ENCODE measurements at places on chromosomes 7 and 10.
A peak's percentile ranks its signal among the peaks of the same experiment; 100 is the strongest.

- no peak for DNase-seq
Observed at GRCh38 chr7:97819161-97819560, 53.0 kb downstream of the ASNS start.

DNA sequence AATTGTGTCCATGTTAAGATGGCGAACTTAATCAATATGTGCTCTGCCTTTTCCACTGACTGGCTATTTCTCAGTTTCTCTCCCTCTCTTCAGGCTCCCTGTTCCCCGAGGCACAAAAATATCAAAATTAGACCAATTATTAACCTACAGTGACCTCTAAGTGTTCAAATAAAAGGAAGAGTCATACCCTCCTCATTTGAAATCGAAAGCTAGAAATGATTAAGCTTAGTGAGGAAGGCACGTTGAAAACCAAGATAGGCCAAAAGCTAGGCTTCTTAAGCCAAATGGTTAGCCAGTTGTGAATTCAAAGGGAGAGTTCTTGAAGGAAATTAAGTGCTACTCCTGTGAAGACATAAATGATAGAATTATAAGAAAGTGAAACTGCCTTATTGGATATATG, 81.1 kb upstream of the MBL2 start:
- no peak for DNase-seq

DNA sequence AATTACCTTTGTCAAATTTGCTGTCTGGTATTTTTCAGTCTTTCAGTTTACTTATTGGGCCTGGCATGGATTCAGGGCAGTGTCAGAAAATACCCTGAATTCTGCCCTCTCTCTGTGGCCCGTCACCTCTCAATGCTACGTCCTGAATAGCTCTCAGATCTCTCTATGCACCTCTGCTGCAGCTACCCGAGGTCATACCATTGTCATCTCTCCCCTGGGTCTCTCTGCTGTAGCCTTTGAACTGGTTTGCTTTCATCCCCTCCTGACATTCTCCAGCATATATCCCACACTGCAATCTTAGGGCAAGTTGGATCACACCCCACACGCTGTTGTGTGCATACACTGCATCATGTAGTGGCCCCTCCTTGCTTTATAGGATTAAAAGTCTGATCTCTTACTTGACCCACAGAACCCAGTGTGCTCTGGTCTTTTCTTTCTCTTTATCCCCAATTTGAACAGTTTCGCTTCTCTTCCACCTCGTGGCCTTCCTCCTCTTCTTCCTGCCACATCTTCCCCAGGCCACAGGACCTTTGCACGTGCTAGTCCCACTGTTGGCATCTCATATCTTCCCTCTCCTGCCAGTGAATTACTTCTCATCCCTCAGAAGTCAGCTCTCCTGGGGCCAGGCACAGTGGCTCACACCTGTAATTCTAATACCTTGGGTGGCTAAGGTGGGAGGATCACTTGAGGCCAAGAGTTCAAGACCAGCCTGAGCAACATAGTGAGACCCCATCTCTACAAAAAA, 372.9 kb downstream of the GALNT17 start:
- DNase-seq = no peak

DNA sequence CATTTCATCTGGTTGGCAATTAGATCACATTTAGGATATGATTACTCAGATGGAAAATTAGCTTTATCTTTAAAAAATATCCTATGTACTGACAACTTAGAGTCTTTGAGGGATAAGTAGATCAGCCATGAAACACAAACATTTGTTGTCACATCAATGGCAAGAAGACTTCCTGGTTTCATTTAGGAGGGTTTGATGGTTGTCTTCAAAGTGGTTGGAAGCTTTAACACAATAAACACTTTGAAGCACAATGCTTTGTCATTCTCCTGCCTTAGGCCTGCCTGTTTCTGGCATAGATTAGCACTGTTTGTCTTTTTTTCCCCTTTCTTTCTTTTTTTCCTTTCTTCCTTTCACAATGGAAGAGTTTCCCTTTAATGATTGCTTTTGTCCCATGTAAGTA, 20.5 kb downstream of the INHBA start:
- DNase-seq = no peak

DNA sequence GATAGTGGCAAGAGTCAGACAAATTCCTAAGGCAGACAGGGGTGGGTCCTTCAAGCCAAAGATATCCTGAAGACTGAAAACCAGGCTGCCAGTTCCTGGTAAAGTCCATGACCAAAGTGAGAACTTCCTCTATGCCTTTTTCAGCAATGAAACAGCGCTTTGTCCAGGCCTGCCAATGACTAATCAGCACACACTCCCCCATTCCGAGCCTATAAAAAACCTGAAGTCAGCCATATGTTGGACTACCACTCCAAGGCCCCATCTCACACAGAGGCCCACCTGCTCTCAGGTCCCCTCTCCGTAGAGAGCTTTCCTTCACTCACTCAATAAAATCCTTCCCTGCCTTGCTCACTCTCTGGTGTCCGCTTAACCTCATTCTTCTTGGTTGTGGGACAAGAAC, 402.2 kb downstream of the ANKRD7 start:
- no peak for DNase-seq

DNA sequence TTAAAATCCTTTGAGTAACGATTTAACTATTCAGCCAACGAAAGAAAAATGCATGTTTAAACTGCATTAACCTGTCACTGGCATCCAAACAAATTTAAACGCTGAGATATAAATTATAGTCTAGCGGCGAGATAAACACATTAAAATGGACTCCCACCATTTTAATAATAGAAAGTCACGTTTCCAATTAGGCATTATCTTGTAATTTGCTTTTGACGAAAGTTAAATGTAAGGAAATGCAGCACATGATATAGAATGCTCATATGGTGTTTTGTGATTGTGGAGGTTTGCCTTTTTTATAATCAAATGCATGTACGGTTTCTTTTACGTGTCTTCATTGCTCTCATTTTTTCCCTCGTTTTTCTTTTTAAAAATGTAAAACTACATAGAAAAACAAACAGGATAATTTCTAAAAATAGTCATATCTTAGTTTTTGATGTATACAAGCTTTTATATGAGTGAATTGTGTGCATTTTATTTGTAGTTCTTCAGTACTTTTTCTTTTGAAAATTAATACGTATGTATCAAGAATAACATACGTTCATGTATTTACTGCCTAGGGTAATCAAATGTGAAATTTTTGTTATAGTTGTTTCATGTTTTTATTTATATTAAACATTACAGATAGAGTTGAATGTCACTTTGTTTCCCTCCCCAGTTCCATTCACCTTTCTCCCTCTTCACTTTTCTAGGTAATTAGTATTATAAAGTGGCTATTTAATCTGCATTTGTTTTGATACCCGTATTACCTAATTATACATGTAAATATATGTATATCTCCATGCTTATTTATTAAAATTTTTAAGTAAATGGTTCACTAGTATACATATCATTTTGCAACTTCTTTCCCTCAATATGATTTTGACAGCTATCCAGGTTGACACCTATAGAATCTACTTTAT, 1.1 kb upstream of the KLF14 start:
- DNase-seq = no peak

- no peak for DNase-seq
Observed at GRCh38 chr10:42981358-42982236, 95.3 kb upstream of the RET start.

DNA sequence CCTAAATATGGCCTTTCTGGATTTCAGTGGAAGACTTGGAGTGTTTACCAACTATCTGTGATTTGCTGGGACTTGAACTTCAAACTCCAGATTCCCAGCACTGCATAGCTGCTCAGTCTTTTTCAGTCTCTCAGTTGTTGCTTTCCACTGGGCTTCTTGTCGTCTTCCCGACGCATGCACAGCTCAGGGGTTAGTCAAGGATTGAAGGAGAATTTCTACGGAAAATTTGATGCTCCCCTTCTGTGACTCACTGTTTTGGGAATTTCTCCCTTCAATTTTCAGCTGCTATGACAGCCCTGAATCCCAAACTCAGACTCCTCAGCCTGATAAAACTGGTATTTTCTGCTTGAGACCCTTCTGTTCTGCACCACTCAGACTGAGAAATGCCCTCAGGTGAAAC, 91.7 kb downstream of the CYP26A1 start:
- DNase-seq = no peak

- DNase-seq = peak; percentile 64
Observed at GRCh38 chr7:74272305-74273038, 16.7 kb upstream of the CLIP2 start.

DNA sequence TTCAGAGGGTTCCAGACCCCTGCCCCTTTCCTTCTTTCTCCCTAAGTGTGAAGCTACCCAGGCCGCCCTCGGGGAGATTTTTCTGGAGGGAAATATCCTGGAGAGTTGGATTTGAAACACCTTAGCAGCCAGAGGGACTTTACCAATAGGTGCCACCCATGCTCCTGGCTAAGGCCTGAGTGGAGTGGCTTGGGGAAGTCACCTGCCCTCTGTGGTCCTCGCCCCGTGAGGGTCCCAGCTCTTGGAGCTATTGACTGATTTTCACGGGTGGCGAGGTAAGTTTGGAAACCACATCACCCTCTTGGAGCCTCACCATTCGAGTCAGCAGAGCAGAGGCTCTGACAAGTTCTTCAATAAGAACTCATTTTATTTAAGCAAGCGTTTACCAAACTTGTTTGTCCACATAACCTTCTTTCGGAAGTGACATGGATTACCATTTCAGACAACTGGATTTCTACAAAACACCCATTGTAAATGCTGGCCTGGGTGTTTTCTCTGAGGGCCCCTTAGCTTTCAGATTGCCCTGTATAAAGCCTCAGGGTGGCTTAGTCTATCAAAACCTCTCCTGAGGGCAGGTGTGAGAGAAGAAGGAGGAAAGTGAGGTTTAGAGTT, 20.4 kb downstream of the AQP1 start:
- DNase-seq = no peak

DNA sequence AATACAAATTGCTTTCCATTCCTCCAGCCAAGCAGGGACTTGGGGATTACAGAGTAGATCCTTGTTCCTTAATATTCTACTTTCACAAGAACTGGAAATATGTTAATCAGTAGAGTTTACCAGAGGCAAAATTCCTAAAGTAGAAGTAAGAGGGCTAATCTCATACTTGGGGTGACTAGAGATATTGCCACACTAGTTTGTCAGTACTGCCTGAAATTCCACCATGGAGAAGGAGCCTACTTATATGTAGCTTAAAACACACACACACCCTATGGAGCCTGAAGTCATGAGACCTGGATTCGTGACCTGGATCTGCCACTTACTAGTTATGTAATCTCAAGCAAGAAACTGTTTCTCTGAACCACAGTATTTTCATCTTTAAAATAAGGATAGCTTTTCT, 33.9 kb downstream of the STRIP2 start:
- DNase-seq = no peak

- no peak for DNase-seq
Observed at GRCh38 chr7:132655131-132655727, 79.0 kb upstream of the PLXNA4 start.

DNA sequence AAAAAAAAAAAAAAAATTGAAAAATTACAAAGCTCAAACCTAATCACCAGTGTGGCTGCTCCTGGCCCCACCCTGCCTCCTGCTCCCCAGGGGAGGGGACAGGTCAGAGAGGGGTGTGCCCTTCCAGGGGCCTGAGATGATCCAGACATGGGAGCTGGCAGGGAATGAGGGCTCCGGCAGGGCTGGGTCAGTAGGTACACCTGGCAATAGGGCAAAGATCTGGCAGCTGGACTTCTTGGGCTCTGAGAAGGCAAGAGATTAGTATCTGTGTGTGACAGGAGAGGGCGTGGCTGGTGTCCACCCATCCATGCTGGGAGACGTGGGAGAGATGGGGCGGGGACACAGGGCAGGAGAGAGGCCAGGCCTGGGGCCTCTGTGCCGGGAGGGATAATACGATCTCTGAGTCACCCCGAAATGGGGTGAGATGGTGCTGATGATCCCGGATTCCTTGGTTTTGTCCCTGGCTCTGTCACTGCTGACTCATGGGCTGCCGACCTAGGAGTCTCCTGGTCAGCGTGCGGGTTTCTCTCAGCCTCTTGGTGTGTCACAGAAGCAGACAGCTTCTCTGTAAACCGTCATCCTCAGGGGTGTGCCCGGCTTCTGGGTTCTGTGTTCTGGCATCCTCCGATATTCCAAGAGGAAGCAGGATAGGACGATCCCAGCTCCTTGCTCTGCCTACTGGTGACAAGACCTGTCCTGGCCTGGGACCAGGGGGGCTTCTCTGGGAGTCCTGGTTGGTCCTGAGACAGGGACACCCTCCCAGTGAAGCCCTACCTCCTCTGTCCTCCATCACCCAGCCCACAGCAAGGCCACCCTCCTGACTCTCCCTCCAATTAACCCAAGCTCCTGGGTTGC, 8.2 kb upstream of the CLDN4 start:
- DNase-seq = peak; percentile 90

DNA sequence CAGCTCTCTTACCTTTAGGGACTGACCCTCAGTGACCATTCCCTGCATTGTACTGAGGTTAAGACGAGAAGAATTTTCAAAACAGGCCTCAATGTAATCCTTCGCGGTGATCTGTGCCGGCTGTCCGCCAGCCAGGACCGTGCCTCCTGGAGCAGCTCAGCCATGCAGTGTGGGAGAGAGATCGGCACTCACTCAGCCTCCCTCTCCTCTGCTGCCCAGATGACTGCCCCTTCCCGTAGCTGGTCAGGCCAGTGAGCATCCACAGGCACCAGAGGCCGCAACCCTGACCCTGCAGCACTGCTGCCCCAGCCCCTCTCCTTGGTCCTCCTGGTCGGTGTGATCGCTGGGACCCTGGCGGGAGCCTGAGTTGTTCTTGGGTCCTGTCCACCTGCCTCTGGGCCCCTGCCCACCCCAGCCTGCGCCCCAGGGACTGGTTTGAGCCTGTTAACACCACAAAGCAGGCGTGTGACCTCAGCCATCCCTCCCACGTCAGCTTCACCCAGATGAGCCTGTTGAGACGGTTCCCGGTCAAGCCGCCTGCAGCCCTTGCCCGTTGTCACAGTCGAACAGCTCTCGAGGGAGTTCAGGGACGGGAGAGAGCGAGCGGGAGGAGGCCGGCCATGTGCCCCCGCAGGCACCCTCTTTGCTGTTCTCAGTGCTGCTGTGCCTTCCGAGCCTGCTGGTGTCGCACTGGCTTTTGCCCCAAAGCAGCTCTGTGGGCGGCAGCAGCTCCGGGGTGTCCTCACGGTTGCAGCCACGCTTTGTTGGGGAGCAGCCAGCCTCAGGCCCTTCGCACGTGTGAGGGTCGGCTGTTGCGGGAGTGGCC, 37.2 kb downstream of the NKX6-2 start:
- no peak for DNase-seq

DNA sequence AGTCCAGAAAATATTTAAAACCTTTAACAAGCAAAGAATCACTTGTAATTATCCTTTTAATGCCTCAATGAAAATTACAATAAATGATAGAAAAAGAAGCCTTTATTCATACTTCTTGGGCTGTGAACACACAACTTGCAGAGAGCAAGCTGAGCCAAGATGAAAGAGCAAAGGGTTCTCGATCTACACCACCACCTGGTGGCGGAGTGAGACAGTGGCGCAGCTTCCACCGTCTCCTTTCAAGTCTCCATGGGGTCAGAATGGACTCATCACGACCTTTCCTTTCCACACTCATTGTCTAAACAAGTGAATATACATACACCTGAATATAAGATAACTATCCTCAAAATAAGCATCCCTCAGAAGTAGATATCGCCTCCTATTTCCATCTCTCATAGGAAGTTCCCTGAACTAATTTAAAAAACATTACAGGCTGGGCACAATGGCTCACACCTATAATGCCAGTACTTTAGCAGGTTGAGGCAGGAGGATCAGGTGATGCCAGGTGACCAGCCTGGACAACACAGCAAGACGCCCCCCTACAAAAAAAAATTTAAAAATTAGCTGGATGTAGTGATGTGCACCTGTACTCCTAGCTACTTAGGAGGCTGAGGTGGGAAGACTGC, 40.7 kb downstream of the ATE1 start:
- DNase-seq = peak; percentile 28

GRCh38 chr7:10684606-10685005, 289.1 kb upstream of the PHF14 start:
- no peak for DNase-seq

- no peak for DNase-seq
Observed at GRCh38 chr7:130433301-130433700, 7.5 kb downstream of the CEP41 start.

Measured in SW 1271 (cell line).